ENCODE measurements at places on chromosomes 2 and 18. TPM values are rescaled to one million over a fixed set of nuclear protein-coding genes. Genes with fewer than 3 reads are reported as not detected.

SEC11C gene
- polyA plus RNA-seq, result 44.1 TPM

C2orf68 gene
- polyA plus RNA-seq, result 20.0 TPM

FAM98A gene
- polyA plus RNA-seq, result 33.2 TPM

SEPTIN10 gene
- 90.2 TPM for polyA plus RNA-seq

OBSL1 gene
- 67.9 TPM for polyA plus RNA-seq

SCN3A gene
- polyA plus RNA-seq, result 0.89 TPM

CRYBA2 gene
- polyA plus RNA-seq, result not detected

POU3F3 gene
- not detected for polyA plus RNA-seq

UGT1A8 gene
- 0.56 TPM for polyA plus RNA-seq

NRP2 gene
- polyA plus RNA-seq, result 74.4 TPM

GPR17 gene
- 0.47 TPM for polyA plus RNA-seq

SLC40A1 gene
- 33.5 TPM for polyA plus RNA-seq

DNA sequence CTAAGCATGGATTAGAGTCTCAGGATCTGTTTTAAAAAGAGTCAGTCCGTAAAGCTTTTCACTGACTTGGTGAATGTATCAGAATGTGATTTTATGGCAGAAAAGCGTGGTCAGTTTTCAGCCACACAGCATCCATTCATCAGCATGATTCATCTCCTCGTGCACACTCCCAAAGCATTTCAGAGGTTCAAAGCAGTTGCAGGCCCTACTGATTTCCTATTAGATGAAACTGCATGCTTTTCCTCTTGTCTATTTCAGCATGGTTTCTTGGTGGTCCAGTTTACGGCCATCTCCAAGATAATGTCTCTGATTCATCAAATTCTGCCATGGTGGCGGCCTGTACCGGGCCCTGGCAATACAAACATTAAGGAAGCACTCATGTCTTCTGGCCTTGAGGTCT lies 4.8 kb upstream of the PARD6G start:
- DNase-seq, result no peak

DNA sequence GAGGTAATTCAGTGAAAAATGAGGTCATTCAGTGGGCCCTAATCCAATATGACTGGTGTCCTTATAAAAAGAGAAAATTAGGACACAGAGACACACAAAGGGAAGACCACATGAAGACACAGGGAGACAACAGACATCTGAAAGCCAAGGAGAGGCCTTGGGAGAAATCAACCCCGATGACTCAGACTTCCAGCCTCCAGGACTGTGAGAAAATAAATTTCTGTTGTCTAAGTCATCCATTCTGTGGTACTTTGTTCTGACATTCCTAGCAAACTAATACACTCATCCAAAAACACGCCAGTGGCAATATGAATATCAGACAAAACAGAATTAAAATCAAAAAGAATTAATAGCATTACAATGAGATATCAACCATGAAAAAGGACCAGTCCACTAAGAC lies 303.7 kb downstream of the SS18 start:
- DNase-seq, result no peak

- no peak for DNase-seq
These were observed 105.9 kb downstream of the ANKRD44 start for GRCh38 chr2:197204519-197205250.

- DNase-seq, result no peak
These were observed 28.6 kb downstream of the TEX44 start for GRCh38 chr2:231621051-231621879.

- peak; percentile 76 for DNase-seq
These were observed 150.7 kb upstream of the DLX2 start for GRCh38 chr2:172253190-172254052.

DNA sequence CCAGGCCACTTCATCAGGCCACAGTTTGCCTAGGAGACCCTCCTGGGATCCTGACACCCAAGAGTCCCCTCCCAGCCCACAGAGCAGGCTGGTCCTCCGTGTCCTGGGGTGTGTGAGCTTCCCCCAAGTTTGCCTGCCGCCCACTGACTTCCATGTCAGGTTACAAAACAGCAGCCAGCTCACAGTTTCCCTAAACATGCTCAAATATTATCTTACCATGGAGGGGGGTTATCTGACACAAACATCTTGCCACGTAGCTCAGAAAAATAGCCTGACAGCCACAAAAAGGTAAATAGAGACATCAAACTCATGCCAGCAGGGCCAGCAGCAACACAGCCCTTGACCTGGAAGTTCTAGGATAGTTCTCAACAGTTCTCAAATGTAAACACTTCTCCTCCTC lies 346.5 kb downstream of the TNS1 start:
- DNase-seq, result no peak

DNA sequence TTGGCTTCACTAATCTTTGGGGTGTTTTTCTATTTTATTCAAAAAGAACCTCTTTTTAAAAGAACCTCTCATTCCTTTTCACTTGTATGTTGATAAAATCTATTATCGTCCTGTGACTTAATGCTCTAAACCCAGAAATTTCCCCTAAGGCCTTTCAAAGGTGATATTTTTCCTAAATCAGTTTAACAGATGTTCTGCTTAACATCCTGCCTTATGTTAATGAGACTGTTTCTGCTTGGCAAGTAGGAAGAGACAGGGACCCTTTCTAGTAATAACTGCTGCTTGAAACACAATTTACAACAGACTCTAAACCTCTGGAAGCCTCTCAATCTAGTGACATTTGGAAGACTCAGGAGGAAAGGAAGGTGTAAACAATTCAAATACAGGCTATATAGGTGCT lies 128.8 kb downstream of the KCNJ3 start:
- no peak for DNase-seq

- DNase-seq, result no peak
These were observed 78.3 kb upstream of the PAX8 start for GRCh38 chr2:113357071-113357470.

DNA sequence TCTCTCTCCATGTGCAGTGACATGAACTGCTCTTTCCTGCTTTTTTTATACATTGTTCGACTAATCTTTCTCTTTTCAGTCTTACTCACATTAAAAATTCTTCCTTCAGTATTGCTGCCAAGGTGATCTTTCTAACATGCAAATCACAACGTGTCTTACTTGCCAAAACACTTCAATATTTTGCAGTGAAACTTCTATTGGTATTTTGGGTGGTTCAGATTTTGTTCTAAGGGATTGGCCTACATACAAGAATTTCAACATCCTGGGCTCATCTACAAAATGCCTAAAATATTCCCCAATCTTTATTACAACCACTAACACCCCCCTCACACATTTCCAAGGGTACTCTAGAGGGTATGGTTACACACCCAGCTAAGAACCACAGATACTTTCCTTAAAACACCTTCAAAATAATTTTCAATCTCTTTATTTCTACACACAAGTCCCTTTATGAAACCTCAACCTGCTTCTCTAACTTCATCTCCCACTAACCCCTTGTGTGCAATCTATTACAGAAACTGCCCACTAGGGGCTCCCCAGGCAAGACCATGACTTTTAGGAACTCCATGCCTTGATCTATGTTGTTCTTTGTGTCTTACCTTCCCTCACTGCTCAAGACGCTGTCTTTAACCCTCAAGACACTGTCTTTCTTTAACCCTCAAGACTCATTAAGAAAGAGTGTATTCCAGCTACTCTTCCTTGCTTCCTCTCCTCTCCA lies 50.9 kb downstream of the COL3A1 start:
- no peak for DNase-seq

- no peak for DNase-seq
These were observed 75.6 kb downstream of the CELF4 start for GRCh38 chr18:37489998-37490397.

DNA sequence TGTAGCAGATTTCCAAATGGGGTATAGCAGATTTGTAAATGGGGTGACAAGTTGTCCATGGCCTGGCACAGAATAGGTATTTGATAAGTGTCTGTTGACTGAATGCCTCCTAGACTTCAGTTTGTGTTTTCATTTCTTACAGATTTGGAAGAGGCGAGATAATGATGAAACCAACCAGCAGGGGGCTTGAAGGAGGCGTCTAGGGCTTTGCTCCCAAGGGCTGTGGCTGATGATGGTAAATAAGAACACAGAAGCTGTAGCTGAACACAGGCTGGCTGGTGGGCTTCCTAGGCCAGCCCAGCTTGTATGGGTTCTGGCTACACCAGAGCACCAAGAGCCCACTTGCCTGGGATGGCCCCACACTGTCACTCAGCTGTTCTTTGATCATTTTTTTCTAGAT lies 19.4 kb downstream of the SFTPB start:
- no peak for DNase-seq

DNA sequence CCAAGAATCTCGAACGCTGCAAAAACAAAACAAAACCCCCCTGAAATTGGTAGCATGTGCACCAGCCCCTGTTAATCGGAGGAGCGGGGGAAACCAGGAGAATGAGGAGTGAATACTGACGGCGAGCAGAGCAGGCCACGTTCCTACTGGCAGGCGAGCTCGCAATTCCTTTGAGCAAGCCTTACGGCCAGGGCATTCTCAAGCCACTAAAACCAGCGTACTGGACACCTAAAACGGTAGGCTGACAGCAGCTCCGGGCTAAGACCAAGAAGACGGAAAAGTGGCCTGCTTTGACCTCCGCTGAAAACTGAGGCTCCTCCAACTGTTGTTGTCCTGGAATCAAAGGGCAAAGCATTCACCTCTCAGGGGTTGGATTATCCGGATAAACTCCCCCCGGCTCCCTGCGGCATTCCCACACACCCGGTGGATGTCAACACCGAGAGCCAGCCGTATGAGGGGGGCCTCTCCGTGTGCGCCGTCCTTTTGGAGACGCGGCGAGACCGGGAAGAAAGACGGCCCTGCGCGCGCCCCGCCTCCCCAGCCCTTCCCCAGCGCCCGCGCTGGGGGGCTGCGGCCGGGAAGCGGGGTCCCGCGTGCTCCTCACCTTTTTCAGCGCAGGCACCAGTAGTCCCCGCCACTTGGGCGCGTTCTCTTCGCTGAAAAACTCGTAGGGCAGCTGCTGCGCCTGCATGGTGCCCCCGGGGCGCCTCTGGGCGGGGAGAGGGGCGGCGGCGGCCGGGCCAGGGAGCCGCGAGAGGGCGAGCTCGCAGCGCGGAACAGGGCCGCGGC lies 925 bp downstream of the SOS1 start:
- no peak for DNase-seq

- no peak for DNase-seq
These were observed 828.0 kb upstream of the CDH2 start for GRCh38 chr18:29004921-29005320.

DNA sequence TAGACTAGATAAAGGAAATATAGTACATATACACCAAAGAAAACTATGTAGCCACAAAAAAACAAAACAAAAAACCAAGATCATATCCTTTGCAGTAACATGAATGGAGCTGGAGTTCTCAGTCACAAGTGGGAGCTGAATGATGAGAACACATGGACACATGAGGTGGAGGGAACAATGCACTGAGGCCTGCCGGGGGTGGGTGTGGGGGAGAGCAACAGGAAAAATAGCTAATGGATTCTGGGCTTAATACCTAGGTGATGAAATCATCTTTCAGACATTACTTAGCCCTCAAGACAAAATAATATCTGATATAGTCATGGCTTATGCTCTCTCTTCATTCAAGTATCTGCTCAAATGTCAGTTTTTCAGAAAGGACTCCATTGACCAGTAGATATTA lies 930.6 kb downstream of the LRP1B start:
- DNase-seq, result no peak

DNA sequence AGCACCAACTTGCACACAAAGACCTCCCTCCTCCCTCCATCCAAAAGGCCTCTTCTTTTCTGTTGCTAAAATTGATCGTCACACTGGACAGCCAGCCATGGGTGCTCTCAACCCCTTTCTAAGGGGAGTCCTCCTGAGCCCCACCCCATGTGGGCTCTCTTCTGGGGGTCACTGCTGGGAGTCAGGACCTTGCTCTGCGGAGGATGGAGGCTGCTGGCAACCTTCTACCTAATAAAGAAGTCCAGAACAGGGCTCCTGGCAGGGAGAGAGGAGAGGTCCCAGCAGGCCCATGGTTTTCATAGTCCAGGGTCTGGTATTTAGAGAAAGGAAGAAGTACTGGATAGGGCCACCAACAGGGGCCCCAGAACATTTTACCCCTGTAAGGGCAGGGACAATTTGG lies 67.6 kb upstream of the OTOS start:
- DNase-seq, result no peak

- DNase-seq, result no peak
These were observed 57.6 kb upstream of the TWIST2 start for GRCh38 chr2:238790126-238790832.

DNA sequence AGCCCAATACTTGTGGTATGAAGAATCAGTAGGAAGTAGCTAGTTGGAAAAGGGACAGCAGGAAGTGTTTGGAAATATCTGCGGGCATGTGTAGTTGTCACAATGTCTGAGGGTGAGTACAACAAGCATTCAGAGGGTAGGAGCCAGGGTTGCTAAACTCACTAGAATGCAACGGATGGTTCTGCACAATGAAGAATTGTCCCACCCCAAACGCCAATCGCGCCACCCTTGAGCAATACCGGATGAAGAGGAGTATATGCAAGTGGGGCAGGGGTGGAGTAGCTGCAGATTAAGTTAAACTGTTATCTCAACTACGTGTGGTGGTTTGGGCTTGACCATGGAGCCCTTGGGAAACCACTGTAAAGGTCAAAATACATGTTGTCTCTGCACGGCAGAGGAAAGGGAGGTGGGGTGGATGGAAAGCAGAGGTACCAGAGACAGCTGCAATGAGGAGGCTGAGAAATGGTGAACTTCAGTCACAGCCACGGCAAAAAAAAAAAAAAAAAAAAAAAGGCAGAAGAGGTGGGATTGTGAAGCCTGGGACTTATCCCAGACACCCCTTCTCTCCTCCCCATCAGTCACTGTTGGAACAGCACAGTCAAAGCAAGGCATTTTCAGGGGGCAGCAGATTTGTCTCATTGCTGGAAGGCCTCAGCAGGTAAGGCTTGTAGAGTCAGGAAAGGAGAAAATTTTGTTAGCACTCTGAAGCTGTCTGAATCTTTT lies 5.2 kb downstream of the CCL20 start:
- DNase-seq, result no peak

DNA sequence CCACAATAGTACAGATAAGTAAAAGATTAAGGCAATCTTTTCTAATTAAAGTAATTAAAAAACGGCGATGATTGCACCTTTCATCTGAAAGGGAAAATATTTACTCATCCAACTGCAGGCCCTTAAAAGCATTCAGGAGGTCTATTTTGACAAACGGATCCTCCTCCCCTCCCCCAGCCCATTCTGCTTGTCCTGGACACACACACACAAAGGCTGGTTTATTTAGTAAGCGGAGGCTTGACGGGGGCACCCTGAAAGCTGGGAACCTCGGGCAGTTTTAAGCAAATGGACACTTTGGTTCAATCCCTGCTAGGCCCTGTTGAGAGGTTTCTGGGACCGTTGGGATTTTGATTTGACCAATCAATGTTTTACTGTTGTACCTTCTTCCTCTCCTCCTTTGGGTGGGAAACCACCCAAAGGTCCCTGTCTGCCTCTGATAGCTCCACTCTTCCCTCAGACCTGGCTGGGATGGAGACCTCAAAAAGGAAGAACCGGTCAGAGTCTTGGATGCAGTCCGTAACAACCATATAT lies 135.8 kb upstream of the HAAO start:
- no peak for DNase-seq

DNA sequence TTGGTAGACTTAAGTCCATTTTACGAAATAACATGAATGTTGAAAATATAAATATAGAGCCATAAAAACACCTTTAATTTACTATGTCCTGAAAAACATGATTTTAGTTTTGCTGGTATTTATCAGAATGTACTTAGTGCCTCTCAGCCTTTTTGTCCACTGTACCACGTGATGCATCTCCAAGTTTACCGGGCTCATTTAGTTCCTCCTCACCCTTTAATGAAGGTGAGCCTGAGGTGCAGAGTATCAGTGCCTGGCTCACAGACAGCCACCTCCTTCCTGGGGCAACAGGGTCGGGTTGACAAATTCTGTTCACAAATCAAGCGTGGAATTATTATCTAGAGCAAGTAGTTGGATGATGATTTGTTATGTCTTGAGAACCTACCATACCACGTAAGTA lies 420.5 kb upstream of the MEIS1 start:
- DNase-seq, result no peak

GRCh38 chr2:675460-675859 lies 1.7 kb downstream of the TMEM18 start:
- no peak for DNase-seq

Measured in urinary bladder (tissue), 4 donors.